Stimulated activated CD8-positive, alpha-beta memory T cell treated with anti-CD3 and anti-CD28 coated beads, Interleukin-15, amount 100 ng/mL, for 48 hours (primary cell): ENCODE measurements at places on chromosomes 4 and X.
A peak's percentile ranks its signal among the peaks of the same experiment; 100 is the strongest.

DNA sequence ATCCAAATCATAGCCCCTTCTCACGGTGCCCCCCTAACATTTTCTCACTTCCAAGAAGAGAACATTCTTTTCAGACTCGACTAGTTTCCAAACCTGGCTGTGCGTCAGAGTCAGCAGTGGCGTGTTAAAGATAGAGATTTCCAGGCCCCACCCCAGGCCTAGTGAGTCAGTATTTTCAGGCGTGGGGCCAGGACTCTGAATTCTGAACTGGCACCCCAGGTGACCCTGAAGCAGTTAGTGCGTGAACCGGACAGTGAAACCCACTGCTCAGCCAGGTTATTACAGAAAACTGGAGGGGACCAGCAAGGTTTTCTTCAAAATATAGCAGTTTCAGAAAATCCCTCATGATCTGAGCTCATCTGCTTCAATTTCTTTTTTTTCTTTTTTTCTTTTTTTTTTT is 35.0 kb upstream of the BCOR start:
- DNase-seq, result no peak

- no peak for DNase-seq
Observed at GRCh38 chr4:180057891-180058671, 2185.1 kb upstream of the TENM3 start.

GRCh38 chr4:25383647-25384046 is 6.6 kb downstream of the ANAPC4 start:
- DNase-seq, result no peak

- no peak for DNase-seq
Observed at GRCh38 chr4:152628128-152628527, 51.7 kb downstream of the TMEM154 start.

GRCh38 chrX:83508526-83509253 is 600 bp downstream of the POU3F4 start:
- DNase-seq, result no peak

GRCh38 chrX:21657318-21658151 is 595 bp downstream of the KLHL34 start:
- no peak for DNase-seq

- DNase-seq, result no peak
Observed at GRCh38 chrX:50402886-50403285, 67.7 kb downstream of the DGKK start.

DNA sequence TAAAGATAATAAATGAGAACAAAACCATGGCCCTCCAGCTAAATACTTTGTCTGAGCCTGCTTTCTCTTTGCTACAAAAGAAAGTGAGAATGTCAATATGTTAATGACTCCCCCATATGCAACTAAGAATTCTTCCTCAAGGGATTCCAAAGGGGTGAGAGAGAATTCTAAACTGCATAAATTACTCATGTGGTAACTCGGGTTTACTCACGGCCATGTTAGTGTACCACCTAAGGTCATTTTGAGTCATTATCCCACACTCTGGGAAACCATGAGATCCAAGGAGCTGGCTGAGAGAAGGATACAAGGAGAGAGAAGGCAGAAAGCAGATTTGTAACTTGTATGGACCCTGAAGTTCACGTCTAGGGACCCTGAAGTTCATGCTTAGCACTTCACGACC is 190.3 kb downstream of the DHX15 start:
- no peak for DNase-seq

- no peak for DNase-seq
Observed at GRCh38 chr4:128371001-128371777, 83.6 kb upstream of the PGRMC2 start.

GRCh38 chr4:169492436-169493163 is 119.8 kb downstream of the NEK1 start:
- peak; percentile 7 for DNase-seq

- DNase-seq, result no peak
Observed at GRCh38 chrX:109830157-109830703, 97.2 kb upstream of the ACSL4 start.

- no peak for DNase-seq
Observed at GRCh38 chr4:174714393-174715211, 114.4 kb downstream of the GLRA3 start.

DNA sequence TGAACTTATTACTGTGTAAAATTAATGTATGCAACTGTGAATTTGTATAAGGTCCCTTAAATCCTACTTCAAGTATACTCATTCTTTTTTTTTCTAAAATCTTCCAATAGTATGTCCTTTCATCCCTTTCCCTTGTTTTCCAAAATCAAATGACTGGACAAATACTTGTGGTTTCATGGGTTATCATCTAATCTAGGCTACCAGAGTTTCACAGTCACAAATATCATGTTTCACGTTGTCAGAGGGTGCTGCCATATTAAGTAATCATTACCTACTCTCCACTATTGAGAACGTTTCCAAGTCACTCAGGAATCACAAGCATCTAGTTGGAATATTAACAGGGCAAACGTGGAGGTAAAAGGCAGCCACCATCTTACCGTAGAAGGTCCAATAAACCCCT is 1235.0 kb upstream of the TENM3 start:
- no peak for DNase-seq

DNA sequence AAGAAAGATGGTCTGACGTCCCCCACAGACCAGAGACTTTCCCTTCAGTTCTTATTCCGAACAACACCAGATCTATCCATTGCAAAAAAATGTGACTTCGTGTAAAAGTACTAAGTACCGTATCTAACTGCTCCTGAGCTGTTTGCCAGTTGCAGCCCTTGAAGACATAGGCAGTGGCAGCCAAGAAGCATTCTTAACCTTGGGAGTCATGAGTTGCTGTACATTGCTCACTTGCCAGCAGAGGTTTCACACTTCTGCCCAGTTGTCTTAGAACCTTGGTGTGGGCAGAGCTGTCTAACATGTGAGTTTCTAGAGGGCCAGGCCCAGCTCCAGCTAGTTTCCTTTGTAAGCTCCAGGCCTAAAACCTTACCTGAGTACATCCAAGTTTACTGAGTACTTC is 10.5 kb upstream of the CHRDL1 start:
- DNase-seq, result no peak

- DNase-seq, result no peak
Observed at GRCh38 chr4:7323872-7324650, 110.7 kb downstream of the PSAPL1 start.

DNA sequence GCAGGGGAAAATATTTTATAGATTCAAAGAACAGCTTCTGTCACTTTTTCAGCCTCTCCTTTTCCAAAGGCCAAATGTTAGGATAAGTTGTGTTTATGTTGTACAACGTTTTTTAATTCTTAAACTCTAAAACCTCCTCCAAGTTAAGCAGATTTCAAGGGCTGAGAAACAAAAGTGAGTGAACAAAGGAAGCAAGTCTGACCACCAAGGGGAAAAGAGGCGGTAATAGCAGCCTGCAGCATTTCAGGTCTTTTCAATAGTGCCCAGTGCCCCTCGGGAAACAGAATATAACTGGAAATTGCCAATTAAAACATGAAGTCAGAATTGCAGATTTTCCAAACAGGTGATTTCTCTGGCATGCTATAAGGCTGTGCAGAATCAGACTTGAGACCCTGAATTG is 510.0 kb upstream of the HTR2C start:
- DNase-seq, result no peak

- DNase-seq, result no peak
Observed at GRCh38 chr4:158025131-158025530, 147.7 kb downstream of the GASK1B start.

DNA sequence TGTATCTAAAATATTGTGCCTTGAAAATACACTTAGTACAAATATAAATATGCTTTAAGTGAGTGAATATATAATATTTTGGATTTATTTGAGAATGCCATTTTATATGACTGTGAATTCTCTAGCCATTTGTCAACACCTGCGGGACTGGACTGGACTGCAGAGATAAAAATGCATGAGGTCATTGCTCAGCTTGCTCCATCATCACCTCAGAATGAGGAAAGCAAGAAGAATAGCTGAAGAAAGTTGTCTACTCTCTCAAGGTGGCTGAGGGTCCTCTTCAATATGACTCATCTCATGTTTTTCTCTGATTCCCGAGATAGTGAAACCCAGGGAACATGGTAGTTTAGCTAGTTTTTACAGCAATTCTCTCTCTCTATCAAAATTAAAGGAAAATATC is 732.5 kb upstream of the AGA start:
- DNase-seq, result no peak

- no peak for DNase-seq
Observed at GRCh38 chr4:143488687-143489086, 24.8 kb upstream of the SMARCA5 start.

GRCh38 chrX:41471786-41472185 is 24.6 kb downstream of the NYX start:
- DNase-seq, result no peak

GRCh38 chr4:24743206-24743605 is 52.2 kb upstream of the SOD3 start:
- DNase-seq, result no peak

- DNase-seq, result no peak
Observed at GRCh38 chr4:123120473-123120872, 198.1 kb upstream of the NUDT6 start.

- DNase-seq, result no peak
Observed at GRCh38 chr4:146179784-146180370, 4.4 kb downstream of the LSM6 start.

GRCh38 chrX:40188573-40189417 is 91.0 kb upstream of the BCOR start:
- no peak for DNase-seq

DNA sequence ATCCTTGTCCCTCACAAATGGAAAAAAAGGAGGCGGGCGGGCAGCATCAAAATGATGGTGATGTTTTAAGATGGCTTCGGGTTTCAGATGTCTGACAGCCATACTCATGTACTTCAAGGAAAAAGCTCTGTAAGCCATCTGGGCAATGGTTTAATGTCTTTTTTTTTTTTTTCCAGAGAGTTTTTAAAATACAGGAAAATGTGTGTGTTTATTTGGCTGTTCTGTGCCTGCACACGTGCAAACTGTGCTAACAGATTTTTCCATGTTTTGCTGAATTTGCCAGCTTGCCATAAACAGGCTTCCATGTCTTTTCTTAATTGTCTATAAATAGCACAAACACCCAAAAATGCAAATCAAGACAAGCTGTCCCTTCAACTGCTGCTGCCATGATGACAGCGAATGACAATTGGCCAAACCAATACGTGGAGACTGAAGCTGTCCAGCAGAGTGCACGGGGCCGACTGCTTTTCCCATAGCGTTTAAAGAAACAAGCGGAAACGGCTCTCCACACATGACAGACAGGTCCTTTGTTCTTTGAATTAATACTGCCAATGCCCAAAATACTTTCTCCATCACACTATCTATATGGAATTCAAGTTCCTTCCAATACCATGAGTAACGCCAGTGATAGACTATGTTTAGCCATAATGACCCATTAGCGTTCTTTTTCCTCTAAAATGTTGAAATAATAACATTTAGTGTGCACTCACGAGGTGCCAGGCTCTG is 35.7 kb downstream of the AFAP1 start:
- DNase-seq, result no peak

DNA sequence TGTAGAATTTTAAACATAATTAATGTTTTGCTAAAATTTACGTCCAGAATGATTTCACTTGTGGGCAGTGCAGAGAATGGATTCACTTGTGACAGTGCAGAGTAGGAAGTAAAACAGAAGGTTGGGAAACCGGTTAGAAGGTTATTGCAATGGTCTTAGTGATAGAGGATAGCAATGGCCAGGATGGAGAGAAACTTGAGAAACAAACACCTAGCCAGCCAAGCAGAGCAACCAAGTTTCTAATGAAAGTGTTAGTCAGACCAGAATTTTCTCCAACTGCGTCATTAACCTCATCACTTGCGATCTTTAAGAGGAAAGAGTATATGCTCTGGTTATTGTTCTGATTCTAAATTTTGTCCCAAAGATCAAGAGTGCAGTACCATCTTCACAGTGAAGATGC is 50.0 kb upstream of the TBC1D9 start:
- no peak for DNase-seq

GRCh38 chr4:2245787-2246275 is 3.9 kb upstream of the HAUS3 start:
- DNase-seq, result no peak

- DNase-seq, result no peak
Observed at GRCh38 chr4:119748853-119749252, 120.2 kb upstream of the PDE5A start.

DNA sequence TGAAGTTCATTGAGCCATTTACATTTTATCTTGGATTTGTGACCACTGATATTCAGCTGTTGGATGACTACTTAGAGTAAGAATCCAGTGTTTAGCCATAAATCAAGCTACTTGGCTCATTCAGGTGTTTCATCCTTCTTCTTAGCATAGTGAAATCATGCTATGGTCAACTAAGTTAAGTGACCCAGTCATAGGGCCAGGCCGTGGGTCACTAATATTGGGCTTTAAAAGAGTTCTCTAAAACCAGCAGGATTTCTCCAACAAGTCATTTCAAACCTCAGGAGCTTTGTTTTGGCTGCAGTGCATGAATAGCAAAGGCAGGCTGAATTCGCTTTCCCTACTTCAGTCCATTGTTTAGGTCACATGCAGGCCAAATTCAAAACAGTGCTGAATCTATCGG is 181.0 kb downstream of the MAML3 start:
- no peak for DNase-seq

GRCh38 chr4:78720994-78721677 is 55.0 kb upstream of the BMP2K start:
- DNase-seq, result peak; percentile 14

GRCh38 chr4:19936476-19936875 is 315.2 kb upstream of the SLIT2 start:
- DNase-seq, result no peak

DNA sequence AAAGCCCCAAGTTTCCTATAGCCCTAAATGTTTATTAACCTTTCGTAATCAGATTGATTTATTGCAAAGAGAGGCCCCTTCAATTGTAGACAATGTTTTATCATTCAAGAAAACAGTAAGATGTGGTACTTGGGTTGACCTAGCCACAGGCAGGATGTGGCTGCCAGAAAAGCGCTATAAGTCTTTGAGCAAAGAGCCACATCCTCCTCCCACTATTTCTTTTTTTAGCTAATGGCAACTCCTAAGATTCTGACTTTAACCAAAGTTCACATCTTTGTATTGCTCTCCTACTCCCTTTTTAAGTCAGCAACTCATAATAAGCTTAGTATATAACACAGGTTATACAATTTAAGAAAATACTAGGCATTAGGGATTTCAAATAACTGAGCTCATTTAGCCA is 70.7 kb upstream of the PPP3CA start:
- DNase-seq, result peak; percentile 47

GRCh38 chrX:108088511-108088910 is 2.8 kb downstream of the PSMD10 start:
- DNase-seq, result no peak

DNA sequence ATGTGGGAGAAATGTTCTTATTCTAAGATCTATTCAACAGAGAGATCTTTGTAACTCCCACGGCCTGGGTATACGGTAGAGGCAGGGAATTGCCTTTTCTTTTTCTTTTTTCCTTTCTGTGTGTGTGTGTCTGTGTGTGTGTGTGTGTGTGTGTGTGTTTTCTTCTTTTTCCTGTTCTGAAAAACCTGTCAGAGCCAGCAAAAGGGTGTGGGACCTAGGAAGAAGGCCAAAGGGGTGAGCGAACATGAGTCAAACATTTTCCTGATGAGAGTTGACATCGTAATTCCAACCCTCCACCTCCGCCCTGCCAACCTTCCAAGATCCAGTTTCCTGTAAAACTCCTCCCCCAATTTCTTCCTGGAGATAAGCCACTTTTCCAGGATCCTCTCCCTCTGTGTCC is 2.8 kb upstream of the CHIC2 start:
- DNase-seq, result no peak
